ENCODE measurements at places on chromosomes 11 and 22. TPM values are rescaled to one million over a fixed set of nuclear protein-coding genes. Genes with fewer than 3 reads are reported as not detected.

MMP1 gene
- polyA plus RNA-seq, result not detected

KDM4D gene
- 0.99 TPM for polyA plus RNA-seq

ARHGAP20 gene
- 0.51 TPM for polyA plus RNA-seq

OR4D5 gene
- not detected for polyA plus RNA-seq

CYB5R2 gene
- 9.3 TPM for polyA plus RNA-seq
